ENCODE measurements at places on chromosomes 1 and 21.

- no peak for DNase-seq
These were observed 736.2 kb downstream of the PTPRU start for GRCh38 chr1:29972421-29973053.

DNA sequence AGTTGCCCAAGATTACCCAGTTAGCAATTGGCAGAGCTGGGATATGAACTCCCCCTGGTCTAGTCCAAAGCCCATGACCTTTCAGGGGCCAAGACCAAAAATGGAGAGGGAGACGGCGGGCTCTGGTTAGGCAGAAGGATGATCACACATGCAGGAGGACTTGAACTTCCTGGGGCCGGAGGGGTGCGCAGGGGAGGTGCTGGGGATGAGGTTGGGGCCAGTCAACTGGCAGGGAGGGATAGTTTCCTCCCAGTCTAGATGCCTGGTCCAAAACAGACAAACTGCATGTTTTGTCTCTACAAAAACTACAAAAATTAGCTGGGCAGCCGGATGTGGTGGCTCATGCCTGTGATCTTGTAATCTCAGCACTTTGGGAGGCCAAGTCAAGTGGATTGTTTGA is 78.1 kb downstream of the NKAIN1 start:
- no peak for DNase-seq

DNA sequence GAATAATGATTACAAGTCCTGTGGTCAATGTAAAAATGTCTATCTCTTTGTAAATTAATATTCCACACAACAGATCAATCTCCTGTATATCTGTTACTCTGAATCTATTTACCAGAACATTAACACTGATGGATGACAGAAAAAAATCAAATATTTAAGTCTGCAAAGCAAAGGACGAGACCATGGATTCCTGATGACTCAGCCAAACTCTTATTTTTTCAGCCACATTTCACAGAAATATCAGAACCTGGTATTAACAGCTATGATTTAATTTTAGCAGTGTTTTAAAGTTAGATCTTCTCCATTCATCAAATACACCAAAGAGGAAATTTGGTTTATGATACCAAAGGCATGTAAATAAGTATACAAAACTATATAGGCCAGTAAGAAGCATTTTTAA is 46.1 kb downstream of the FAF1 start:
- DNase-seq, result no peak

- no peak for DNase-seq
These were observed 22.3 kb downstream of the MACF1 start for GRCh38 chr1:39226836-39227235.

GRCh38 chr1:87030740-87031690 is 116.6 kb downstream of the HS2ST1 start:
- no peak for DNase-seq

GRCh38 chr21:28832013-28832714 is 160.5 kb downstream of the LTN1 start:
- peak; percentile 69 for DNase-seq

GRCh38 chr1:87305151-87305550 is 23.5 kb upstream of the LMO4 start:
- no peak for DNase-seq

DNA sequence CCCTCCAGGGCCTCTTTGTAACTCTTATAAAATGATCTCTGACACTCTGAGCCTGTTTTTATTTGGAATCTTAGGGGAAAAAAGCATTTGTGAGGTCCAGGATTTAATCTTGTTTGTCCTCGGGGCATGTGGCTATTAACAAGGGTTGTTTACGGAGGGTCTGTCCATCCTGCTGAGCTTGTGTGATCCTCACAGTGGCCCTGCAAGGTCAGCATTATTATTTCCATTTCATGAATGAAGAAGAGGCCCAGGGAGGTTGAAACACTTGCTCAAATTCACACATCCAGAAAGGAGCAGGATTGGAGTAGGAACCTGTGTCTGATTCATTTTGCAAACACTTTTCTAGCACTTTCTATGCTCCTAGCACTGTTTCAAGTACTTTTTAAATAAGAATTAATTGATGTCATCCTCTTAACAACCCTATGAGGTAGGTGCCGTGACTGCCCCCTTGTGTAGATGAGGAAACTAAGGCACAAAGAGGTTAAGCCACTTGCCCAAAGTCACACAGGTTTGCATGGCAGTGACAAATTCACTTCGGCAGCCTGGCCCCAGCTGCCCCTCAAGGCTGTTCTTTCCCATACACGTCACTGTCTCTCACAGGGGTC is 178.9 kb downstream of the MIS18A start:
- DNase-seq, result no peak

- DNase-seq, result no peak
These were observed 6.8 kb upstream of the ALDH4A1 start for GRCh38 chr1:18908911-18909771.

DNA sequence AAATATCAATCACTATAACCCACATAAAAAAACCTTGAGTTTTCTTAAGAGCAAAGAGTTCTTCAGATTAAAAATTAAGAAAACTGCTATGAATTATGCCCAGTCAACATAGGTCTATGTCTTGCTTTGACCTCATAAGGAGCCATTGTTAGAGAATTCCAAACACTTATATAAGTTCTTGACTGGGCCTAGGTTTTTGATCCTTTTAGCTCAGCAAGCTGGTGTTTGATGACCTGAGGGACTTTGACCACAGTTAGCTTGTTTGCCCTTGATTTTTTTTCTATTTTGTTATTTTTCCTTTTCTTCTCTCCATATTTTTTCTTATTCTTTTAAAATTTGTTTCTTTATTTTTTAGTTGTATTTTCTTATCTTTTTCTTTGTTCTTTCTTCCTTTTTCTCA is 122.3 kb downstream of the RHOU start:
- no peak for DNase-seq

GRCh38 chr1:209106861-209107260 is 476.7 kb upstream of the CAMK1G start:
- DNase-seq, result no peak

- no peak for DNase-seq
These were observed 11.7 kb downstream of the GADD45A start for GRCh38 chr1:67696708-67697107.

DNA sequence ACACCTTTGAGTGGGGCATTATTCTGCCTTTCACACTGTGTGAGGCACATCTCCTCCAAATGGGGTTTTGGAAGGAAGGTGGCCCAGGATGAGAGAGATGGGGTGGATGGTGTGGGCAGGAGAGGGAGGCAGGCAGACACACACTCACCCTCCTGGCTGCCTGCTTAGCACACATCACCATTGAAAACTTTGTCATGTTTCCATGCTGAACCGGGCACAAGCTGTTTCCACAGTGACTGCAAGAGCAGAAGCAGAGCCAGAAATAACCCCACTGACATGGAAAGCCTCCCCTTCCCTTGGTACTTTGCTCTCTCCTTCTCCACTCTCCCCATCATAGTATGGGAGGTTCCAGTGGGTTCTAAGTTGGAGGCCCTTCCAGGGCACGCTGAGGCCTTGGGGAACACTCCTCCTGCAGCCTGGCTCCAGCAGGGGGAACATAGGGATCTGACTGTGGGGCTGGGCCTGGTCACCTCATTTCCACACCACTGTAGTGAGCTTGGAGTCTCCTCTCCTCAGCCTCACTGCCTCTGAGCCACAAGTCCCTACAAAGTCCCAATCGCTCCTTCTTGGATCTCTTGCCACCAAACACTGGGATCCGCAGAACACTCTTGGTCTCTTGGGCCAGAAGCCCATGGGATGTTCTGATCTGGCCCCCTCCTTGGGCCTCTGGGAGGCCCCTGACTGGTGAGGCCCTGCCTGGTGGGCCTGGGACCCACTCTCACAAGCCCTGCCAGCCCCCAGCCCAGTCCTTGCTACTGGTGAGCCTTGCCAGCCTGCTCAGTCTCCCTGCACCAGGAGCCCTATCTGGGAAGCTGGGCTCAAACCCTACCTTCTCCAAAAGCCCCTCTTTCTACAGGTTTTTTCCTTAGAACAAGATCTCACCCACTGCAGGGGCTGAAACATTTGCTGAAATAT is 163.0 kb upstream of the EDN2 start:
- DNase-seq, result no peak

DNA sequence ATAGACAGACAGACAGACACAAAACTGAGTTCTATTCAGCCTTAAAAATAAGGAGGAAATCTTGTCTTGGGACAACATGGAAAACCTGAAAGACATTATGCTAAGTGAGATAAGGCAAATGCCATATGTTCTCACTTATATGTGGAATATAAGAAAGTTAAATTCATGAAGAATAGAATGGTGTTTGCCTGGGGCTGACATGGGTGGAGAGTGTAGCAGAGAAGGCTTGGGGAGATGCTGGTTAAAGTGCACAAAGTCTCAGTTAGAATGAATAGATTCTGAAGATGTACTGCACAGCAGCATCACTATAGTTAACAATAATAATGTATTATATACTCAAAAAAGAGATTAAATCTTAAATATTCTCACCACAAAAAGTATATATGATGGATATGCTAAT is 355.5 kb downstream of the LRRIQ3 start:
- no peak for DNase-seq

- no peak for DNase-seq
These were observed 11.7 kb downstream of the LAX1 start for GRCh38 chr1:203776636-203777035.

DNA sequence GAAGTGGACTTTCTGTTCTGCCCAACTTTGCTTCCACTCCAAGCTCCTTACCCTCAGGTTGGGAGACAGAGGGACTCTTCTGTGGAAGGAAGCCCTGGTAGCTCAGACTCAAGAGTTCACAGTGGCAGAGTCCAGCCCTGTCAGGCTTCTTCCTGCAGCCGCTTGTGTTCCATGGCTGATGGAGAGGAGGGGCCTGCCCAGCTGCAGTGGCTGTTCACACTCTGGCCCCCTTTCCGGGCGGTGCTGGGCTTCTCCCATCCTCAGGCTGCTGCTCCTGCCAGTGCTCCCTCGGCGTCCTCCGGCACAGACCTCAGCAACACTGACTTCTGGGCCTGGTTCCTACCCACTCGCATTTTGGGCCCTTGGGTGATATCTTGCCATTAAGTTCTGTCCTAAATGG is 4.0 kb downstream of the KRTAP10-1 start:
- no peak for DNase-seq

- DNase-seq, result no peak
These were observed 444.7 kb upstream of the NFIA start for GRCh38 chr1:60637651-60638050.

GRCh38 chr1:65572701-65573421 is 152.4 kb downstream of the LEPR start:
- DNase-seq, result no peak

GRCh38 chr1:182889997-182890396 is 50.9 kb downstream of the DHX9 start:
- DNase-seq, result no peak

GRCh38 chr1:172069534-172069933 is 228.2 kb downstream of the DNM3 start:
- no peak for DNase-seq

GRCh38 chr1:172287208-172287607 is 133.3 kb upstream of the C1orf105 start:
- peak; percentile 41 for DNase-seq

GRCh38 chr1:112342558-112342957 is 53.5 kb upstream of the CTTNBP2NL start:
- no peak for DNase-seq

GRCh38 chr1:116794804-116795481 is 40.7 kb downstream of the CD2 start:
- no peak for DNase-seq

- no peak for DNase-seq
These were observed 33.1 kb upstream of the VPS26C start for GRCh38 chr21:37300114-37300751.

GRCh38 chr1:175217721-175218531 is 25.4 kb upstream of the KIAA0040 start:
- DNase-seq, result no peak

DNA sequence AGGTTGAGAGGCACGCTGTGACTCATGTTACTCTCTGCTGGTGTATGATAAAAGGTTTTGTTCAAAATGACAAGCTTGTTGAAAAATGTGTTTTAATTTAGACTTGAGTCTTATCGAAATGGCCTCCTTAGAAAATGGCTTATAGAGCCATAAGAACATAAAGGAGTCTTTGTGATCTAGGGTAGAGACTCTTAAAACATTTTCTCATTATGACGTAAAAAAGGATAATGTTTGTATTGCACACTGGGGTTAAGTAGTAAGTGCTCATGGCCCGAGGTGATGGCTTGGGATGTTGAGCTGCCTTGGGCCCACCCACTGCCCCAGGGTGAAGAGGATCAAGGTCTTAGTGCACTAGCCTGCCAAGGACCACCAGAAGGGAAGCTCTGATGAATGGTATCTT is 117.4 kb downstream of the DISC1 start:
- DNase-seq, result no peak

- no peak for DNase-seq
These were observed 241.1 kb upstream of the KIAA0040 start for GRCh38 chr1:175433532-175434282.

GRCh38 chr1:12206238-12206637 is 23.6 kb upstream of the VPS13D start:
- no peak for DNase-seq

- DNase-seq, result peak; percentile 45
These were observed 352.9 kb downstream of the LTN1 start for GRCh38 chr21:28639737-28640136.

- no peak for DNase-seq
These were observed 229.6 kb upstream of the COA6 start for GRCh38 chr1:234143681-234144080.

GRCh38 chr1:4696161-4696745 is 41.8 kb downstream of the AJAP1 start:
- DNase-seq, result no peak

- DNase-seq, result peak; percentile 45
These were observed 95.6 kb downstream of the ZNF281 start for GRCh38 chr1:200314085-200314750.

- DNase-seq, result no peak
These were observed 474.5 kb downstream of the PTPRC start for GRCh38 chr1:199113265-199113869.

- no peak for DNase-seq
These were observed 164.4 kb downstream of the PBX1 start for GRCh38 chr1:164723296-164723798.

- DNase-seq, result no peak
These were observed 167.7 kb downstream of the ACTL8 start for GRCh38 chr1:17922833-17923232.

DNA sequence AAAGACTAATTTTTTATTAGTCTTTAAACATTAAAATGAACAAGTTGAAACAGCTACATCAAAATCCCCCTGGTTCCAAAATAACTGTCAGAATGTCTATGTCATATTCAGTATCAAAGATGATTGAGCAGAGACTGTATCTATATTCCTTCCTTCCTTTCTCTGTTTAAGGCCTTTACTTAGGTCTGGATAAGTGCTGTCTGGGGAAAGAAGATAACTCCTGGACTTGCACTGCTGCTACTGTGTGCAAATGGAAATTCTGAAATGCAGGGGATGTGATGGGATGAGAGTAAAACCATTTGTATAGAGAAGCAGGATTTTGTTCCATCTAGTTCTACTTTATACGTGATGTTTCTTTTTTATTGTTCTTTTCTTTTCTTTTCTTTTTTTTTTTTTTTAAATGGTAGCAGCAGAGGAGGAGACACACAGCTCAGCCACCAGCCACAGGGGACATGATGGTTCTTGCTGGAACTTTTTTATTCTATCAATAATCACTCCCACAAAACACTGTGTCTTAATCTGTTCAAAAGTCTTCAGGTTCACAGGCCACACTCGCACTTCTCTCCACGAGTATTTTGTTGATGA is 33.6 kb upstream of the FOXE3 start:
- no peak for DNase-seq

Data from NCI-H226 (cell line).